ENCODE measurements at places on chromosomes 11 and 22. TPM values are rescaled to one million over a fixed set of nuclear protein-coding genes. Genes with fewer than 3 reads are reported as not detected.

- H3K27ac ChIP-seq = no peak overlapping the region
- H3K4me1 ChIP-seq = peaks cover 4% of the 10 kb centered on the region
These were observed 15.0 kb downstream of the CRTAM start for GRCh38 chr11:122853261-122853660.

GRCh38 chr11:78733031-78733430, 158.4 kb upstream of the NARS2 start:
- no peaks in the 10 kb centered on the region for H3K27me3 ChIP-seq
- H3K27ac ChIP-seq = no peak overlapping the region
- no peak overlapping the region for H3K4me3 ChIP-seq
- peaks cover 17% of the 10 kb centered on the region for H3K36me3 ChIP-seq

- H3K27me3 ChIP-seq = no peaks in the 10 kb centered on the region
- H3K4me3 ChIP-seq = no peak overlapping the region
- no peak overlapping the region for H3K27ac ChIP-seq
- DNase-seq = no peak
These were observed 32.9 kb downstream of the HIRA start for GRCh38 chr22:19398652-19399051.

- H3K4me3 ChIP-seq = no peak overlapping the region
- no peaks in the 10 kb centered on the region for H3K27me3 ChIP-seq
- H3K27ac ChIP-seq = peak overlapping the region; percentile 13
- H3K36me3 ChIP-seq = peaks cover 9% of the 10 kb centered on the region
These were observed 36.9 kb downstream of the PPP2R1B start for GRCh38 chr11:111729071-111729830.

DNA sequence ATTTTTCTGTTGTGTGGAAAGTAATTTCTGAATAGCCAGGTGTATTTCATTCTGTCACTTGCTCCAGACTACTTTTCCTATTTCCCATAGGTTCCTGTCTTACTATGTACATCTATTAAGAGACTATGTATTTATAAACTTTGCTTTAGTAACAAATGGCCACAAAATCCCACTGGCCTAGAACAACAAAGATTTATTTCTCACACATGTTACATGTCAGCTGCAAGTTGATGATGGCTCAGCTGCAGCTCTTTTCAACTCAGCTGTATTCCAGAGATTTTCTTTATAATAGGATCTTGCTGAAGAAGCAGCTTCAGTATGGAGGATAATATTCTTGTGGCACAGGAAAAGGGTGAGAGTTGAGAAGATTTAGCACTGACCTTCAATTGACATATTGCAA, 539.6 kb upstream of the LRRC4C start:
- no peak for DNase-seq
- H3K27ac ChIP-seq = no peak overlapping the region
- H3K27me3 ChIP-seq = no peaks in the 10 kb centered on the region
- no peak overlapping the region for H3K4me3 ChIP-seq

GRCh38 chr22:27989758-27990450, 70.8 kb upstream of the PITPNB start:
- H3K27me3 ChIP-seq = no peaks in the 10 kb centered on the region
- H3K36me3 ChIP-seq = peaks cover 9% of the 10 kb centered on the region
- peaks cover 1% of the 10 kb centered on the region for H3K4me1 ChIP-seq
- H3K4me3 ChIP-seq = no peak overlapping the region
- DNase-seq = no peak

GRCh38 chr22:45972091-45972888, 4.7 kb downstream of the WNT7B start:
- no peak overlapping the region for H3K4me3 ChIP-seq
- no peak for DNase-seq
- H3K27me3 ChIP-seq = peaks cover 53% of the 10 kb centered on the region
- peaks cover 14% of the 10 kb centered on the region for H3K4me1 ChIP-seq

- no peak for DNase-seq
- H3K27me3 ChIP-seq = no peaks in the 10 kb centered on the region
- no peak overlapping the region for H3K27ac ChIP-seq
These were observed 561.9 kb upstream of the ANO5 start for GRCh38 chr11:21630934-21631478.

DNA sequence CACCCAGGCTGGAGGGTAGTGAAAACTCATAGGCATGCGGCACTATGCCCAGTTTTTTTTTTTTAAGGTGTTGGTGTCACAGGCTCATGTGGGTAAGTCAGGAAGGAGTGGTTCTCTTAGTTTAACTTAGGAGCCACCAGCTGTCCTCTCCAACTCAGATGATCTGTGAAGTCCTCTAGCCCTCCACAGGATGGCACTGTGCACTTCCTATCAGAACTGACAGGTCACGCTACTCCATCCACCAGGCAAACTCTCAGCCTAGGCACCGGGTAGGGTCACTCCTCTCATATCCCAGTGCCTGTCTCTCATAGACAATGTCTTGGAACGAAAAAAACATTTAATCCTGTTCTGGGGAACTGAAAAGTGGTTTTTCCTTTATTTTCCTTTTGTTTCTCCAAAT, 16.5 kb downstream of the NAP1L4 start:
- H3K36me3 ChIP-seq = peaks cover 16% of the 10 kb centered on the region
- H3K4me3 ChIP-seq = no peak overlapping the region
- H3K27me3 ChIP-seq = no peaks in the 10 kb centered on the region
- no peak for DNase-seq

DNA sequence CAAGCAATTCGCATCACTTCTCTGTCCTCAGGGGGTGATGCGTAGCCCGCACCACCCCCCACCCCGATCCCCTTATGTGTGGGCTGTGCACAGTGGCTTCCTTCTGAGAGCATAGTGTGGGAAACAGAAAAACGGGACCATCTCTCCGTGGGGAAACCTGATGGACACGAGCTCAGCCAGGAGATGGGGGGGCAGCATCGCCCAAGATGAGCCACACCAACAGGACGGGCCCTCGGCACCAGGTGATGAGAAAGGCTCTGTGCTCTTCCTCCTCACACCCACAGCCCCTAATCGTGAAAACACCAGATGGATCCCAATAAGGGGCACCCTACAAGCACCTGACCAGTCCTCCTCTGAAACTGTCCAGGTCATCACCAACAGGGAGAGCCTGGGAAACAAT, 153.6 kb downstream of the SHANK2 start:
- DNase-seq = no peak
- H3K27me3 ChIP-seq = no peaks in the 10 kb centered on the region
- no peaks in the 10 kb centered on the region for H3K4me1 ChIP-seq
- peaks cover 16% of the 10 kb centered on the region for H3K36me3 ChIP-seq

DNA sequence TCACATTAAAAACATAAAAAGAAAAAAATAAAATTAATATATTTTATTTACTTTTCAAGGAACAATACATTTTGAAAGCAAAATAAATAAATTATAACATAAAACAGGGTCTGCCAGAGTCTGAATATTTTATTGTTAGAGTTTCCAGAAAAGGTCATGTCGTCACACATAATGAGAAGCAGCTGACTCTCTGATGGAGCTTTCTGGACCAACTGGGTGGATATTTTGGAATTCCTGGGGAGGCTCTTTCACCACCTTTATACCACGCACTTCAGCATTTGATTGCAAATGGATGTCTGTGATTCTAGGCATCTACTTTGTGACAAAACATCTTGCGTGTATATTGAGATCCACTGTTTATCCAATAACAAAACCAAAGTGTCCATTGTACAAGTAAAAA, 455.0 kb upstream of the CCDC179 start:
- no peak overlapping the region for H3K27ac ChIP-seq
- H3K36me3 ChIP-seq = peaks cover under 1% of the 10 kb centered on the region
- no peak overlapping the region for H3K4me3 ChIP-seq
- peaks cover 5% of the 10 kb centered on the region for H3K4me1 ChIP-seq
- no peak for DNase-seq

GRCh38 chr22:17612057-17612456, 16.5 kb downstream of the ATP6V1E1 start:
- H3K36me3 ChIP-seq = peaks cover 6% of the 10 kb centered on the region
- no peak overlapping the region for H3K4me3 ChIP-seq
- no peak overlapping the region for H3K27ac ChIP-seq
- no peaks in the 10 kb centered on the region for H3K27me3 ChIP-seq
- H3K4me1 ChIP-seq = no peaks in the 10 kb centered on the region

DNA sequence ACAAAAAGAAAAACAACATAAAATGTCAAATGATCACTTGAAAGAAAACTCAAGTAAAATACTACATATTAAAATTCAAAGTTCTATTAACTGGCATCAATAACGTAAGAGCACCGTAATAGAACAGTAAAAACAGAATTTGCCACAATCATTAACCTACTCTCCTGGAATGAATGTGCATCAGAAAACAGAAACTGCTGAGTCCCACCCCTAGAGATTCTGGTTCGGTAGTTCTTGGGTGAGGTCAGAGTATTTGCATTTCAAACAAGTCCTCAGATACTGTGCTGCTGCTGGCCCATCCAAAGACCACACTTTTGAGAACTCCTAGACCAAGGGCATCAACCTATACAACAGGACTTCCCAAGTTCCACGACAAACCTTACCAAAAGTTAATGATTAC, 23.5 kb downstream of the PITPNB start:
- peaks cover 37% of the 10 kb centered on the region for H3K36me3 ChIP-seq
- H3K27ac ChIP-seq = no peak overlapping the region
- no peak overlapping the region for H3K4me3 ChIP-seq
- H3K27me3 ChIP-seq = no peaks in the 10 kb centered on the region
- DNase-seq = no peak

APOBEC3H gene
- not detected for total RNA-seq

All from progenitor cell of endocrine pancreas (in vitro differentiated cells).